ENCODE measurements at places on chromosomes 13 and 19.

- DNase-seq, result no peak
These were observed 84.8 kb downstream of the DCT start for GRCh38 chr13:94394723-94395122.

- DNase-seq, result peak; percentile 28
These were observed 15.9 kb upstream of the SLC35E1 start for GRCh38 chr19:16587833-16588823.

DNA sequence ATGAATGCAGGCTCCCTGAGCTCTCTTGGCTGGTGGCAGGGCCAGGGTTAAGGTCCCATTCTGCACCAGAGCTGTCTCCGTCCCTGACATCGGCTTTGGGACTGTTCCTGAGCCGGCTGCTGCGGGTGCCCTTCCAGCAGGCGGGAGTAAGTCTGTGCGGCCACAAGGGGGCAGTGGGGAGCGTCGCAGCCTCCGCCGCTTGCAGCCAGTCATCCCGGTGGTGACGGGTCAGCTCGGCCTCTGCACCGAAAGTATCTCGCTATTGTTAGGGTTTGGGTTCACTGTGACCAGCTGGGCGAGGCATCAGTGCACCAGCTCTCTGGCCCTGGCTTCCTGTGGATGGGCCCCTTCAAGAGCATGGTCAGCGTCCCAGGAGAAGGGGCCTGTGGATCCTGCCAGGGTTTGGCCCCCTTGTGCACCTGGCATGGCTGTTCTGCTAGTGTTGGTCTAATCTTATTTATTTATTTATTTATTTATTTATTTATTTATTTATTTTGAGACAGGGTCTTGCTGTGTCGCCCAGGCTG lies 15.1 kb downstream of the NDUFB7 start:
- no peak for DNase-seq

- no peak for DNase-seq
These were observed 2.3 kb upstream of the GPR12 start for GRCh38 chr13:26762745-26763345.

DNA sequence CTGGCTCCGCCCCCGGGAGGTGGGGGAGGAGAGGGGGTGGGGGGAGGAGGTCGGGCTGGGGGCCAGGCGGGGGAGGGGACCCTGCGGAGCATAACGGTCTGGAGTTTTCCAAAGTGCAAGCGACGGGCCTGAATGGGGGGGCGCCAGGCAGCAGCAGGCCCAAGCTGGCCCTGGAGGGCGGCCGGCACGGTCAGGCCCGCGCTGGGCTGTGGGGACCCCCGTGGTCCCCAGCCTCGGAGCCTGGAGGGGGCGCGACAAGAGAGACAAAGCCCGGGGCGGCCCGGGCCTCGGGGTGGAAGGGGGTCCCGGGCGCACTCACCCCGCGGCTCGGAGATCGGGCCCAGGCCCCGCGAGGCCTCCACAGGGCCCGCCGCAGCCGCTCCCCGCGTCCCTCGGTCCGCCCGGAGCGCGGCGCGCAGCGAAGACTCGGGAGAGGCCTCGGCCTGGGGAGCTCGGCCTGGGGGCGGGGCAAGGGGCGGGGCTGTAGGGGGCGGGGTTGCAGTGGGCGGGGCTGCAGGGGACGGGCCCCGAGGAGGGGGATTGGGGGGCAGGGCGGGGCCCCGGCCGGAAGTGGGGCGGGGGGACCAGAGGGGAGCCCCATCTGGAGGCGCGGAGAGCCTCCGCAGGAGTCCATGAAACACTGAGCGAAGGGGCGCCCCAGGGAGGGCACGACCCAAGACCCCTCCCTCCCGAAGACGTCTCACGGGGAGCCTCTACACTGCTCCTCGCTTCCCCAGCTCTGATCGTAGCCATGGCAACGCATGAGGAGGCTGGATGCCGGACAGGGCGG lies 47.6 kb downstream of the PTPRS start:
- no peak for DNase-seq

GRCh38 chr13:20608438-20609020 lies 41.6 kb downstream of the IFT88 start:
- DNase-seq, result no peak

- DNase-seq, result no peak
These were observed 564 bp downstream of the SPART start for GRCh38 chr13:36345438-36346221.

DNA sequence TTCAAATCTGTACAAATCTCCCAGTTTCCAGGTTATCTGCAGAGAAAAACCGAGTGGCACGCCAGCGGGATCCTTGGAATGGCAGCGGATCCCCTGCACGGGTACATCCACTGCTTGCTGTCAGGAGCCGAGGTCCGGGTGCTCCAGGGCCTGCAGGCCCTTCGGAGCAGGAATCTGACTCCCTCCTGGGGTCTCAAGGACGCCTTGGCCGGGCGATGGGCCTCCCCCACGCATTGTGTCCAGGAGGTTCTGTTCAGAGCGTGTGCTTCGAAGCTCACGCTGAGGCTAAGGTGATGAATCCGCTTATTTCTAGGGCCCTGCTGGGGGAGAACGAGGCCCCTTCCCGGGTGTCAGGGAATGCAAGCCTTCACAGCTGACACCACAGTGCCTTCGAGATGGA lies 148.9 kb downstream of the SOX1 start:
- no peak for DNase-seq

GRCh38 chr13:57824121-57824520 lies 192.6 kb downstream of the PCDH17 start:
- DNase-seq, result no peak

- DNase-seq, result no peak
These were observed 9.1 kb downstream of the MBNL2 start for GRCh38 chr13:97231118-97231828.

- DNase-seq, result no peak
These were observed 32.0 kb upstream of the ASF1B start for GRCh38 chr19:14168259-14168972.

DNA sequence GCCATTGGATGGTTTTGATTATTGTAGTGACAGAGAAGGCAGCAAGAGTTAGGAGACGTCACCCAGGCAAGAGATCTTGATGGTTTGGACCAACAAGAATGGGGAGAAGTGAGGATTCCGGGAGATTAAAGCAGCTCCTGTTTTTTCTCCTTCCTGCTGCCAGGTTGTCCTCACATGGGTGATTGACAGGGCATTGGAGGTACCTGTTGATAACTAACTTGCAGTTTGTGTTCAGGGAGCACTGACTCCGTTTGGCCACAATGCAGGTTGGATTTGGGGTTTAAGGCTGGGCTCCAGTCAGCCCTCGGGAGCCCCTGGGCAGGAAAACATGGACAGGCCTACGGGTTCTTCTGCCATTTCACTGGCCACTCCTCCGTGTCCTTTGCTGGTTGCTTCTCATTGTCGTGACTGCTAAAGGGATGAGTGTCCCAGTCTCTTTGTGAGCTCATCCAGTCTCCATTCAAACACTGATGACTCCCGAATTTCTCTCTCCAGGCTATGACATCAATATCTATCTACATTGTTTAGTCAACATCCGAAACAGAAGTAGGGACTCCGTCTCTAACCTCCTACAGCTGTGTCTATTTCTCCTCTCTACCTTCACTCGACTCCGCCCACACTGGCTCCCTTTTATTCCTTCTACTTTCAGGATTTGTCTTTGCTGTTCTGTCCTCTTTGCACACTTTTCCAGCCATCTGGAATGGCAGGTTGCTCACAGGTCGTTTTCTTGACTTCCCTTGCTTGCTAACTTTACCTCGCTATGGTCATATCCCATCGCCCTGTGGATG lies 1.3 kb upstream of the PTOV1 start:
- DNase-seq, result no peak

- no peak for DNase-seq
These were observed 4.1 kb upstream of the UBAC2 start for GRCh38 chr13:99196466-99197116.

DNA sequence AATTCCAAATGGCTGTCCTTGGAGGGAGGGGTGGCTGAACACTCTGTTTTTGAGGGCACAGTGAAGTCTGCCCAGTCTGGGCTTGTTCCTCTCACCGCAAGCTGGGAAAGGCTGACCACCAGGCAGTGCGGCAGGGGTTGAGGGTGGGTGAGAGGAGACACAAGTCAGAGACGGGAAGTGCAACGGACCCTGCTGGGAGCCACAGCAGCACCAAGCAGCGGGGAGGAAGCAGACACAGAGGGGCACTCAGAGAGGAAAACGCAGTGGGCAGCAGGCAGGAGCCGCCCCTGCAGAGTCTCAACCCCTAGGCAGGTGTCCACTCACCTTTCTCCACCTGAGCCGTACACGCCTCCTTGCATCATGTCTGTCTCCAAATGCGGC lies 15.6 kb downstream of the AKAP8L start:
- no peak for DNase-seq

DNA sequence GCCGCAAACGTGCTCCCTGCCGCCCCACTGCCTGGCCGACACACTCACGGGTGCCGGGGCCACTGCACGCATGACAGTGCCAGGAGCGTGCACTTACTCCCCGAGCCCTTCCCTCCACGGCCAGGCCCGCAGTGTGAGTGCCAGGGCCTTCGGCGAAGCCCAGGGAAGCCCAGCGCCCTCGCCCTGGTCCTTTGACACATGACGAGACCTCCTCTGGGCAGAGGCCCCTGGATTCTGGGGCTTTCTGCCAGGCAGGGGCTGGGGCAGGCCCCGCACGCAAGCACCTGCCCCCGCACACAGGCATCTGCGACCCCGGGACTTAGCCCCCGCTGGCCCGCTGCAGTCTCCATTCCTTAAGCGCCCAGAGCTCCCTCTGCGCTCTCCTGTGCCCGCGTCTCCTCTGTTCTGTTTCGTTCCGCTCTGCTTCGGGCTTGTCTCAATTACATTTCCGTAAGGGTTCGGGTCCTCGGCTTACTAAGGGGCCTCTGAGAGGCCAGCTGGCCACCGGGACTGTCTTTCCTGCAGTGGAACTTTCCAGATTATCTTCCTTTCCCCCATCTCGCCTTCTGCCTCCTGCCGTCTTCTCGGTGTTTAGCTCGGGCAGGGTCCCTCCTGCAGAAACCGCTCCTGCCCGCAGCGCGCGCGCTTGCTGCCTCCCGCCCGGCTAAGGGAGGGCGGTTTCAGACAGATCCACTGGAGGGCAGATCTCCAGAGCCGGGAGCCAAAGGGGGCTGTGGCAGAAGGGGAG lies 98.8 kb downstream of the ING1 start:
- DNase-seq, result no peak

- DNase-seq, result peak; percentile 40
These were observed 43.1 kb downstream of the CEBPG start for GRCh38 chr19:33416307-33417215.

- DNase-seq, result no peak
These were observed 12.0 kb downstream of the B3GNT8 start for GRCh38 chr19:41415154-41415571.

DNA sequence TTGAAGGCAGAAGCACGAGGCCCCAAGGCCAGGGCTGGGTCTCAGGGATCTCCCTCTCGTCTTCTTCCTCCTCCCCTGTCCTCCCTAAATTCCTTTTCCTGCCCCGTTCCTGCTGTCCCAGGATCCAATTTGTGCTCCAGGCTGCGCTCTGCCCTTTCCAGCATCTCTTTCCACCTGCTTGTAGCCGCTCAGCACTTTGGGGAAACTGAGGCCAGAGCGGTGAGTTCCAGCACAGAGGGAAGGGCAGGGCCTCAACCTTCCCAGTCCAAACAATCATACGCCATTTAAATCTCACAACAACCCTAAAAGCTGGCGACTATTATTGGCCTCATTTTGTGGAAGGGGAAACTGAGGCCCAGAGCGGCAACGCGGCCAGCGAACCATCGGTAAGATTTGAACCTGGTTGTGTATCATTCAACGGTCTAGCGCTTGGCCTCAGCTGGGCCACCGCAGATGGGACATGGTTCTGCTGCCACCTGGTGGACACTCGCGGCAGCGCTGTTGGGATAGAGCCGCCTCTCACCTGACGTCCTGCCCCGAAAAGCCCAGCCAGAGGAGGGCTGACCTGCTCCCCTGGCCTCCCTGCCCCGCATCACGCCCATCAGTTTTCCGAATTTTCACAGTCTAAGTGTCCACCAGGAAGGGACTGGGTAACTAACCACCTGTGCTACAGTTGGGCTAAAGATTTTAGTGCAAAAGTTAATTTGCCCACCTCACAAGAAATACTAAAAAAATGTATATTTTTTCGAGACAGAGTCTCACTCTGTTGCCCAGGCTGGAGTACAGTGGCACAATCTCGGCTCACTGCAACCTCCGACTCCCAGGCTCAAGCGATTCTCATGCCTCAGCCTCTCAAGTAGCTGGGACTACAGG lies 4.2 kb upstream of the RPL18A start:
- peak; percentile 84 for DNase-seq

GRCh38 chr13:30071969-30072817 lies 221.8 kb upstream of the UBL3 start:
- DNase-seq, result no peak

DNA sequence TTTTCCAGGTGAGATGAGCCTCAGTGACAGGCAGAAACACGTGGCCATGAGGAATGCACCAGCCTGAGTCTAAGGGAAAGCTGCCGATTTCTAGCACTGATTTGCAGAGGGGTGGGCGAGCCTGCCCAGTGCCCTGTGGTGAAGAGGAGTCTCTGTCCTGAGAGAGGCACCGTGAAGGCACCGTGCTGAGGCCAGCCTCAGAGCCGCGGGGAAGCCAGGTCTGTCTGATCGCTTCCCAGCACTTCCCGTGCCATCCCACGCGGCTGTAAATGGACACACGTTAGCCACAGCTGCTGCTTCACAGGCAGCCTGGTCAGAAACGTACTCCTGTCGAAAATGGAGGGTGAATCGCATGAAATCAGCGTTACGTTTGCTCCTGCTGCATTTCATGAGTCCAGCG lies 79.8 kb downstream of the ATP11A start:
- DNase-seq, result no peak

GRCh38 chr19:39444598-39445195 lies 685 bp upstream of the SUPT5H start:
- no peak for DNase-seq

GRCh38 chr19:10418235-10418484 lies 2.2 kb upstream of the PDE4A start:
- no peak for DNase-seq

- DNase-seq, result no peak
These were observed 472.1 kb downstream of the DIAPH3 start for GRCh38 chr13:59691501-59692066.

- no peak for DNase-seq
These were observed 9.8 kb downstream of the CLEC4M start for GRCh38 chr19:7772752-7773291.

GRCh38 chr13:32587811-32588170 lies 1.5 kb downstream of the PDS5B start:
- no peak for DNase-seq

DNA sequence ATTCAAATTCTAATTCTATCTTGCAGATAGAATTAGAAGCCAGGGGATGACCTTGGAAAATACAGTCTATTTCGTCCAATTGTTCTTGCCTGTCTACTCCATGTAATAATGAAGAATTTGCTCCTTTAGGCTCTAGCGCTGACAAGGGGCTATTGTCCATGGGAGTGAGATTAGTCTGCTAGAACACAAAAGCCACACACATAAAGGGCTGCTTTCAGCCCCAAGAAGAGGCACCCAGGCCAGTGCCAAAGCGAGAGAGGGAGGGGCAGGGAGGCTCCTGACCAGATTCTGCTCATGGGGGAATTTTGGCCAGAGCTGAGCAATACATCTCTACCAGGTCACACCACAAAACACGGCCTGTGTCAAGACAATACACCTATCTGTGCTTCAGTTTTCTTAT lies 1306.9 kb downstream of the UQCRFS1 start:
- DNase-seq, result no peak

Measured in activated CD4-positive, CD25-positive, alpha-beta regulatory T cell treated with anti-CD3 and anti-CD28 coated beads, Interleukin-2, amount 50 U/mL, for 16 hours (primary cell).